ENCODE measurements at places on chromosomes 3 and 15.

DNA sequence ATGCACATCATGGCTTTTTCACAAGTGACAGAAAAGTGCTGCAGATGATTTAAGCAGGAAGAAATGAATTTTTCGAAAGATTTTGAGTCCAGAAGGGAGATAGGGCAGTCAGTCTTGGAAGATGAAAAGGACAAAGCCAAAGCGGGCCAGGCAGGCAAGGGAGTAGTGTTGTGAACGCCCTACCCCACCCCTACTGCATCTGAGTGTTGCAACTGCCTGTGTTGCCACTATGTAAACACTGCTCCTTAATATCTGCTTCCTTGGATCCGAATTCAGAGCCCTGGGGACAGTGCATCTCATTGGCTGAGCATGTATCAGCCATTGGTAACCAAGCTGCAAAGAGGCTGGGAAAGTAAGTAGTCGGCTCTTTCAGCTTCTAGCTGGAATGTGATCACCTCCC lies 39.0 kb downstream of the CNTN4 start:
- DNase-seq = no peak

- DNase-seq = no peak
Observed at GRCh38 chr3:129263161-129263910, 13.9 kb downstream of the COPG1 start.

DNA sequence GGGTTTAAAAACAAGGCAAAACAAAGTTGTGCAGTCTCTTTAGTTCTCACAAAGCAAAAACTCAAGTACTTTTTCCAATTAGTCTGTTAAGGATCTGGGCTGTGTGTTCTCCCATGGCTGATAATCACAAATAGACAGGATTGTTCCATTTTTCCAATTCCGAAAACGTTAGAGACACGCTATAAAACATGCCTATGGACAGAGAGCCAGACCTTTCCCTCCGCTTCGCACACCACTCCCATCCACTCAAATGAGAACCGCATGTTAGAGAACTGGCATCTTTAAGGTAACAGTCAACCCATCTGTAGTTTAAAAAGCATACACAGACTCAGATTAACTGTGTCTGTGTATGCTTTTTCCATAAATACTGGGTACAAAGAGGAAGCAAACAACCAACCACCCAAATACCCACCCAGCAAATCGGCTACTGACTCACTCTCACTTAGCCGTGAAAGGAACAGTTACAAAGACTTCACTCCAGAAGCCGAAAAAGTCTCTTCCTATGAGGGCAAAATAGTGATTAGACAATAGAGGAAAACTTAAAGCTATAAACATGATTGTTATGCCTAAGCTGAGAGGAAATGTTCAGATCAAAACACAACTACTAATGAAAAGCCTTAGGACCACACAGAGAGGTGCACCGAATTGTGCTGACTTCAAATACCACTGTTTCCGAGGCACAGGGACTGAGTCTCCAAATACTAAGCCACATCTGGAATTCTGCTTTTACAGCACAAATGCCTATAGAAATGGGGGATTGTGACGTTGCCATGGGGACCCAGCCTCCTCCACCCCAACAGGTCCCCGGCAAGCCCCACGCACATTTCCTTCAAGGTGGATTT lies 36.1 kb downstream of the IL17RD start:
- no peak for DNase-seq

GRCh38 chr15:90213818-90214204 lies 12.7 kb downstream of the SEMA4B start:
- no peak for DNase-seq

- DNase-seq = peak; percentile 48
Observed at GRCh38 chr15:74695597-74696397, at the start of gene EDC3. Gene EDC3 (minus strand): TSS chr15:74696024. CDS start chr15:74675124, 20,900 bp downstream.

- no peak for DNase-seq
Observed at GRCh38 chr15:67403428-67404154, 117.3 kb upstream of the C15orf61 start.

GRCh38 chr3:196390116-196390515 lies 42.1 kb downstream of the UBXN7 start:
- DNase-seq = no peak

- no peak for DNase-seq
Observed at GRCh38 chr15:93500155-93500554, 411.1 kb upstream of the RGMA start.

- DNase-seq = no peak
Observed at GRCh38 chr3:194877291-194878119, 191.8 kb downstream of the FAM43A start.

DNA sequence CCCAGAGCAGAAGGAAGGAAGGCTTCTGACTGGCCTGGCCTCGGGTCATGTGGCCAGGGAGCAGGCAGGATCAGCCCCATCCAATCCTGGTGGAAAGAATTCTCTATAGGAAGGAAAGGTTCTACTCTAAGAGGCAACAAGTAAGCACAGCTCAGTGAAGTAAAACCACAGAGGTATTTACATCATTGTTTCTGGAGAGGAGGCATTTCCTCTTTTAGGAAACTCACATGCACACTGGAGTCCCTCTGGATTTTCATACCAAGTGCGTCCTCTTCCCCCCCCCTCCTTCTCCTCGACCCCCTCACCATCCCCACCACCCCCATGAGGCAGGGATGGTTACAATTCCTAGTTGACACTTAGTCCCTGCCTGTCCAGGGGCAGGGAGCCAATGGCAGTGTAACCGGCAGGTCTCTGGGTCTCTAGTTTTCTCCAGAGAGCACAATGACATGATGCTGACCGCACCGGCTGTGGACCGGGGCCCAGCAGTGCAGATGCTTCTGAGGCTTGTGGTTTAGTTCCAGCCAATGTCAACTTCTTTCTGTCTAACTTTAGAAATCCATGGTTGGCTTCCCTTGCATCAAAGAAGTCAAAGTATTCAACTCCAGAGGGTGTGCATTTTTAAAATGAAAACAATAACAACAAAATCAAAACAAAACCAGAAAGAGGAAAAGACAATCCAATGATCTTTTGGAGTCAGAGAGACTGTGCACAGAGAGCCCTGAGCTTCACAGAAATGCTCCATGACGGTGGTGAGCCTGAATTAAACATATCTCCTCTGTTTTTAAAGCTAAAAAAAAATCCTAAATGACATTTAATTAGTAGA lies 230.3 kb upstream of the TLE3 start:
- no peak for DNase-seq

- DNase-seq = no peak
Observed at GRCh38 chr15:60390871-60391501, 6.8 kb downstream of the ANXA2 start.

GRCh38 chr3:55089211-55089610 lies 161.4 kb upstream of the LRTM1 start:
- no peak for DNase-seq

GRCh38 chr3:22660606-22661005 lies 542.5 kb upstream of the UBE2E2 start:
- no peak for DNase-seq

- no peak for DNase-seq
Observed at GRCh38 chr15:66429546-66429945, 42.8 kb downstream of the MAP2K1 start.

- no peak for DNase-seq
Observed at GRCh38 chr15:88644741-88645140, 5.9 kb downstream of the ISG20 start.

- no peak for DNase-seq
Observed at GRCh38 chr3:172107403-172107802, 68.0 kb downstream of the FNDC3B start.

DNA sequence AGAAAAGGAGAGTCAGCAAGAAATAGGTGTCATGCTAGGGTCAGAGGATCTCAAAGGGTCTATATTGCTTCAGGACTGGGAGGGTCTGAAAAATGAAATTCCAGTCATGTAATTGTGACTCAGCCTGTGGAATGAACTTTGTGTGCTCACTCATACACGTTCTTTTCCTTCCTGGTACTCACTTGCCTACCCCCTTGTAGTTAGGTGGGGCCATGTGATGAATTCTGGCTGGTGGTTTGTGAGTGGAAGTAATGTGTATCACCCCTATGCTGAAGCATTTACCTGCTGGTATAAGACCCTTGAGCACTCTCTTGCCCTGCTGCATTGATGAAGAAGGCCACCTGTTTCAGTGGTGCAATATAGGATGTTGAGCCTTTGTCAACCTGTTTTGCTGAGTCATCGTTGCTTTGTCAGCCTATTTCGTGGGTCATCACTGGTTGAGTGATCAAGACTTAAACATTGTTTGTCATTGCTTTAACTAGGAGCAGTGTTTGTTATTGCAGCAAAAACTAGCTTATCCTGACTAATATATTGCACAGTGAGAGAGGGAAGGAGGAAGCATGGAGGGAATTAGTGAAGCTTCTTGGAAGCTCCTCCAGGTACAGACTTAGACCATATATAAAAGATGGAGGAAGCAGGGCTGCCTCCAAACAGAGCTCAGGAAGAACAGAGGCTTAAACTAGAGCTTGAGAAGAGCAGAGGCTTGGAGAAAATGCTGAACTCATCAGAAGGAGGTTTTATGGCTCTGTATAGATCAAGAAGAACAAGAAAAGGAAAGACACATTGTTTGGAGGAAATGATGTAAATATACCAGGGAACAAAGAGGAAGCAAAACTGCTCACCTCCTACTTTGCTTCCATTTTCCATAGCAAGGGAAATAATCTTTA lies 28.9 kb downstream of the TLNRD1 start:
- no peak for DNase-seq

DNA sequence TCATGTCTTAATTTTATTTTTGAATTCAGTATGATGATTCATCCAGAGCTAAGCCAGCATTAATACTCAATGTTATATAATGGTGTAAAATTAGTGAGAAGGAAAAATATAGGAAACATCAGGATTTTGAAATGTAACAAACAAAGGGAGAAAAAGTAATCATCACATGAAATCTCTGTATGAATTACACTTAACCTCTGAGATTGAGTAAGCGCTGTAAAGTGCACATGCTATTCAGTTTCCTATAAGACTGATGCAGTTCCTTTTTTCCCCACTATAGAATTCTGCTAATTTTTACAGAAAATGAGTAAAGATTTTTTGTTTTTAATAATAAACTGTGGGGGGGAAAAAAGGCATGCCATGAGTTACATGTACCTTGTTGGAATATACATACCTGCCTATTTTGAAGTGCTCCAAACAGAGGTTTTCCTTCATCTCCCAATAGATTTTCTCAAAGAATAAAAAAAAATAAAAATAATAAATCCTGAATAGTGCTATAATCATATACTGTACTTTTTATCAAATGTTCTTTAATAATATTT lies 64.0 kb upstream of the TTBK2 start:
- no peak for DNase-seq

DNA sequence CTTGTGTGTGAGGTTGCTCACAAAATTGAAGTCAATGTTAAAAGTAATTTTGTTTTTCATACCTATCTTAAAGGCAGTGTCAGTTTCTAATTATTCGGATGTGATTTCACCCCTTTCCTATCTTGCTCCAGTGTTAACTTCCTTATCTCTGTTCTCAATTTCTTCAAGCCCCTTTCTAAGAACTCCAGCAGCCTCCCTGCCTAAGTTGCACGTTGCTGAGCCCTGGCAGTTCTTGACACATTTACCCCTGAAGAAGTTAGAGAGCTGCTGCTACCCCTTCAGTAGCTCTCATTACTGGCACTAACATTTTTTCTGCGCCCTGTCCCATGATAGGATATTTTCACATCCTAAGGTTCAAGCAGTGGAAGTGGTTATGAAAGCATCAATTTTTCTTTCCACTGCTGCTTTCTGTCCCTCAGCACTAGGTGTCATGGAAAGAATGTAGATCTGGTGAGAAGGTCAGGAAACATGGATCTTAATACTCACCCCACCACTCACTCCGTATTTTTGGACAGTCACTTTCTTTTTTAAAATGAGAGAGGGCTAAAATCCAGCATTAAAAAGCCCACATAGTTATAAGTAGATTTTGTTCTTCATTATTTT lies 62.9 kb downstream of the OPA1 start:
- DNase-seq = no peak

- no peak for DNase-seq
Observed at GRCh38 chr3:139227165-139227564, 116.7 kb upstream of the MRPS22 start.

DNA sequence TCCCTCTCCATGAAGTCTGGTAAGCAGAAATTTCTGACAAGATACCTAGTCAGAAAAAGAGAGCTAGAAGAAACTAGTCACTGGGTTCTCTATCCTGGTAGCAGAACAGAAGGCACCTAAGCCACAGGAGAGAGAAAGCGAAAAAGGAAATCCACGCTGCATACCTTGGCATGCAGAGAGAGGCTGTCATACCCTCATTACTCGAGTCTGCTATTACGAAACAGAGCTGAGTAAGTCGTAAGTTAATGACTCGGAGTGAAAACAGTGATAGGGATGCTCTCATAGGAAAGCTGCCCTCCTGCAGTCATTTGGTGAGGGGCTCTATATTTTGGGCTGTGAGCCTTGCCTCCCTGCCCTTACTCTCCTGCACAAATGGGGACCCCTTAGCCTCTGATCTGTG lies 16.2 kb downstream of the CLRN1 start:
- no peak for DNase-seq

- DNase-seq = no peak
Observed at GRCh38 chr3:24100696-24101402, 155.8 kb downstream of the NR1D2 start.

DNA sequence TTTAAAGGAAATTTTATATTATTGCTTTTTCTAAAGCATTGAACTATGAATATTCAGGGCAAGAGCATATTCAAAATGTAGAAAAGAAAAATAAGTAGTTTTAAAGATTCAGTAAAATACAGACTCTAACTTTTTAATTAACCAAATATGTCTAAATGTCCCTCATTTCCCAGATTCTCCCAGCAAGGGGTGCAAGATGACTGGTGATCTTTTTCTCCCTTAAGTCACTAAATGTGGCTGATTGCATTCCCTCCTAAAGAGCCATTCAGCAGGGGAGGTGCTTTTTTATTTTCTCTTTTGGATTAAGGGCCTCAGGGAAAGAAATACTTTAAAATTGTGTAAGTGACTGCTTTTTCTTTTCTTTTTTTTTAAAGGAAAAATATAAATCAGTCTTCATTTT lies 406.9 kb downstream of the OXSM start:
- DNase-seq = no peak

GRCh38 chr3:7082244-7082643 lies 221.3 kb downstream of the GRM7 start:
- no peak for DNase-seq

DNA sequence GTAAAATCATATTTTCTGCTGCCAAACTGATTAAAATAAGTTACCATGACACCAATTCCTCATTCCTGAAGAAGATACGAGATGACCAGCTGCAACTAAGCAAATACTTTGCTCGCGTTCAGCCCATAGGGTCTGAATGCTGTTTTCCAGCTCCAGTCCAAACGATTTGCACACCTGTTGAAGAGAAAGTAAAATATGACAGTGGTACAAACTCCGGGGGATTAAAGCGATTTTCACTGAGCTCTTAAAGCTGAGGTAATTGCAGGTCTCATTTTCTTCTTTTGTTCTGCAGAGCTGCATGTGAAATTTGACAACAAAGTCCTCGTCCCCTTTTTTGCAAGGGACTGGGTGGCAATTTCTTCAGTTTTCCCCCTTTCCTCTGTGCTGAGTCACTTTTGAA lies 118.4 kb downstream of the NR2F2 start:
- DNase-seq = no peak
